Putamen (tissue), 1 donor: ENCODE measurements at places on chromosomes 4 and X.
A peak's percentile ranks its signal among the peaks of the same experiment; 100 is the strongest.

DNA sequence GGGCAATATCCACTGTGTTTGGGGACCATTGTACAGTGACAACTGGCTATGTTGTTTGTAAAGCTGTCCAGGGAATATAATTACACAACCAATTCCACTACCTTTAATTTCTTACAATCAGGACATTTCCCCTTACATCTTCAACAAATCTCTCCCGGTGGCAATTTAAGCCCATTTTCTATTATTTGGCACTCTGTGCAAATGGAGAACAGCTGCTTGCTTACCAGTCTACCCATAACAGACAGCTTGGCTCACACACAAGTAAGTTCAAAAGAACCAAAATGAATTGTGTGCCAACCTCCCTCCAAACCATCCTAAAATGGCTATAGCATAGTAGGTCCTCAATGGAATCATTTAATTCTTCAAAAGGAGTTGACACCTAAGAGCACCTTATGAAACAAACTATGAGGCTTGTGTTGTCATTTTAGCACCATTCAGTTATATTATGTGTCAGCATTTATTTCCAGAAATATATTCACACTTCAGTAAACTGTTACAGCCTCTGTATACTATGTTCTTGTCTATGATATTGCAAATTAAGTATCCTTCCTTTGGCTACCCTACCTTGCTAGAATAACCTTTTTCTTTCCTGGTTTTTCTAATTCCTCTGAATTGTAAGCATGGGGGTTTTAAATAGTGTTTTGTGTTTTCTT, 18.4 kb downstream of the GABRA4 start:
- no peak for DNase-seq

DNA sequence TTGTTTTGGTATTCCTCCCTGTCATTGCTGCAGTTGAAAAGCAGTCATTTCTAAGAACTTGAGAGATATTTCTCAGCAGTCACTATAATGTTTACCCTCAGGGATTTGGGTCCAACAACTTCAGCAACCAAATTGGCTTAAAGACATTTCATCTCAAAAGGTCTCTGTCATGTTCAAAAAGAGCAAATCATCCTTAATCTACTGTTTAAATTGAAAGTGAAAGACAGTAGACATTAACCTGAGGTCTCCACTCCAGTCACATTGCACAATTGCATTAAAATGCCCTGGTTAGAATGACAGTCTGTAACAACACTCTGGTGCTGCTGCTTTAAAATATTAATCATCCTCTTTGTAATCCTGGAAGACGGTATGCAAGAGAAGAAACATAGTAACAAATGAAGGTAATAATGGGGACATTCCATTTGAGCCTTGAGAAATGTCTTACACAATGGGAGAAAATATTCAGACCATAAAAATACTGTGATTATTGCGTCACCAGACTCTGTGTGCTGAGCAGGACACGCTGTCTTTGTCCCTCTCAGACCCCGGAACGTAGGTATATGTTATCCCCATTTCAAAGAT, 90.2 kb upstream of the UNC5C start:
- DNase-seq: no peak

DNA sequence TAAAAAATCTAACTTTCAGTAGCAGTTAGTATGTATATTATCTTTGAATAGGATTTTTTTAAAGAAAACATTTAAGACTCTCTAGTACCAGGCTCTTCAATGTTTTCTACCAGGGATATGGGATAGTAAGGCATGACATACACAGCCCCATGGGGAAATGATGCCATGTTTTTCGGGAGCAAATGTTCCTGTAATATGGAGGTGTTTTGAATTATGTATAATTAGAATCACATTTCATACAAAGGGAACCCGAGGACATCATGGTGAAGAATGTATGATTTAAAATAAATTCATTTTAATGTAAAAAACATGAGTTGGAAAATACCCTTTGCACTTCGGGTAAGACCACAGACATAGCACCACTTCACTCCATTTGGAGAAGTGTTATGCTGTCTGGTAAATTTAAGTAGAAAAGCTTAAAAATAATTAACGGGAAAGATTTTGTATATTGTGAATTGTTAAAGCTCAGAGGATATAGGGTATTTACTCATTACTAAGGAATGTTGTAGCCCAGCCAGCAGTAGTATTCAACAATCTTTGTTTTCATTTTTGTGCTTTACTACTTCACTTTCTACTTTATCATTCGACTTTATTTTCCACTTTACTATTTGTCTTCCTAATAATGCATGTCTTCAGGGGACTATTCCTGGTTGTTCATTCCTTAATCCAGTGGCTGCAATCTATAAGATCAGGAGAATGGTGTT, 2050.7 kb downstream of the ARAP2 start:
- DNase-seq: no peak

DNA sequence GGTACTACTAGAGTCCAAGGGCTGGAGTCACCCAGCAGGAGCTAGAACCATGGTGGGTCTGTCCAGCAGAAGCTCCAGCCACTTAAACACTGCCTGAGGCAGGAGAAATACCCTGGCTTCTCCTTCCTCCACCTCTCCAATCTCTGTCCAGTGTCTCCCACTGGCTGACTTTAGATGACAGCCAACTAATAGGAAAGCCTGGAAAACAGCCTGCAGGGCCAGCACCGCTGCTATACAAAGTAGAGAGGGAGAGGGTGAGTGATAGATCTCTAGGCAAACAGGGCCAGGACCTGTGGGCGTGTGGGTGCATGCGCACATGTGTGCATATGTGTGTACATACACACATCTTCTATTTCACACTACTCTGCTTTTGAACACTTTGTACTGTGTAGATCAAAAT, 56.5 kb upstream of the ATP8A1 start:
- DNase-seq: no peak

DNA sequence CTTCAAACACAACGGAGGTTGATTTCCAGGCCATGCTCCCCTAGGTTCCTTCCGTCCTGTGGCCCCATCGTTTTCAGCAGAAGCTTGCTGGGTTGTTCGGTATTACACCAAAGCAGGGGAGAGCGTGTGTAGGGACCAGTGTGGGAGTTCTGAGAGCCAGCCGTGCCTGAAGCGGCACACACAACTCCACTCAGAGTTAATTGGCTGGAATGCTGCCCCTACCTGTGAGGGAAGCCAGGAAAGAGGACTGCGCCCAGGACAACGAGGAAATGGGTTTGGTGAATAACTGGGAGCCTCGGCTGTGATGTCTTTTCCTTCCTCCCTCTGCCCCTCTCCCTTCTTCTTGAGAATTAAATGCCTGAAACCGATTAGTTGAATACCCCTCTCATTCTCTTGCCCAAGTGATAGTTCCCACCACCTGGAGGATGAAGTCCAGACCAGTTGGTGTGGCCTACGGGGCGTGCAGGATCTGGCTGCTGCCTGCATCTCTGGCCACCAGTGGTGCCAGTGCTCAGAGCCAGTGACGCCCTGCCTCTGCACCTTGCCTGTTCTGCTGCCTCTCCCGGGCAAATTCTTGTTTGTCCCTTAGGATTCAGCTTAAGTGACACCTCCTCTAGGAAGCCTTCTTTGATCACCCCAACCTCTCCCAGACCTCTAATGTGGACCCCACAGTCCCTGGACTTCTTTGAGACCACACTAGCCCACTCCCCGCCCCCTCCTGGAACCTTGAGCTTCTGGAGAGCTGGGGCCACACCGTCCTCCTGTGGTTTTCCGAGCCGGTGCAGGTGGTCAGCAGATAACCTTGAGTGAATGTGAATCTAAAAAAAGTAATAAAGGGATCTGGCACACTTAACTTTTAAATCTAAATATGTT, 33.6 kb downstream of the TBC1D14 start:
- DNase-seq: no peak

DNA sequence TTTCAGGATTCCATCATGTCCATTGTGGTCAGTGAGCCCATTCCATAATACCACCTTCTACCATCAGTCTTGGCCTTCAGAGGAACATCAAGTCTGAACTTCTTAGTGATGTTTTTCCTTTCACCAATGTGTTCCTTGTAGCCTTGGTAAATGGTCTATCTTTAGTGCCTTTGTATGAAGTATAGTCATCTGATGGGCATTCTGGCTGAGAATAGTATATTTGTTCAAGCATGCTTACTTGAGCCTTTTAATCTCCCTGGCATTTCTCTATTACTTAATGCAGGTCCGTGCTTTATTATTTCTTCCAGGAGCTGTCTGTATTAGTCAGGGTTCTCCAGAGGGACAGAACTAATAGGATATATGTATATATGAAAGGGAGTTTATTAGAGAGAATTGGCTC, 99.7 kb downstream of the TLL1 start:
- no peak for DNase-seq

GRCh38 chrX:19734111-19734510, 153.3 kb downstream of the SH3KBP1 start:
- no peak for DNase-seq

GRCh38 chrX:149470955-149471354, 34.2 kb downstream of the IDS start:
- peak; percentile 82 for DNase-seq

GRCh38 chrX:22396408-22396807, 123.7 kb downstream of the CBLL2 start:
- no peak for DNase-seq

GRCh38 chr4:169485791-169486742, 126.3 kb downstream of the NEK1 start:
- peak; percentile 77 for DNase-seq

DNA sequence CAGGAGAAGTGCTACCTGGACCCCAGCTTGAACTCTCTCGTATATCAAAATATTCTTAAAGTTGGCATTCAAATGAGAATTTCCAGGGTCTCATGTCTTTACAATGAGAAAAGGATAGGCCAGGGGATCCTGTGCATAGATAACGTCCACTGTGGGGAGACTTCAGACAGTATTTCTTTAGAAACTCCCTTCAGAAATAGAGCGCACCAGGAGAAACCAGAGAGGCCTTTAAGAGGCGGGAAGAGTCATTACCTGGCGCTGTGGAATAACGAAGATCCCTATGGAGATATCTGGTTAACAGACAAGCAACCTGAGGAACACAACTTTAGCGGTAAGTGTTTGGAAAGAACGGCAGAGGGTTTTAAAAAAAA, 600 bp downstream of the RADX start:
- DNase-seq: no peak
